ENCODE measurements at places on chromosomes 13 and 19.

DNA sequence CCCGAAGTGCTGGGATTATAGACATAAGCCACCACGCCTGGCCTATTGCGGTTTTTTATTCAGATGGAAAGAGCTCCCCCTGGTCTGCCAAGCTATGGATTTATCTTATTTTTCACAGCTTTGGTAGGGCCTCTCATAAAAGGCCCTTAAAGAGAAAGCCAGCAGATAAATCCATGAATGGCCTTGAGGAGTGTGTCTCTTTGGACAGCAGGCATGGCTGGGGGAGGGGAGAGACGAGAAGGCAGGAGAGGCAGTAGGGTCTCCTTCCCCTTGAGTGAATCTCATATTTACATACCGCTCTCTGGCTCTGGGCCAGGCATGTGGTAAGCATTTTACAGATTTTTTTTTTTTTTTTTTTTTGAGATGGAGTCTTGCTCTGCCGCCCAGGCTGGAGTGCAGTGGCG, 25.2 kb downstream of the MARK4 start:
- no peak for DNase-seq

- no peak for DNase-seq
Observed at GRCh38 chr13:74883834-74884233, 598.1 kb downstream of the TBC1D4 start.

DNA sequence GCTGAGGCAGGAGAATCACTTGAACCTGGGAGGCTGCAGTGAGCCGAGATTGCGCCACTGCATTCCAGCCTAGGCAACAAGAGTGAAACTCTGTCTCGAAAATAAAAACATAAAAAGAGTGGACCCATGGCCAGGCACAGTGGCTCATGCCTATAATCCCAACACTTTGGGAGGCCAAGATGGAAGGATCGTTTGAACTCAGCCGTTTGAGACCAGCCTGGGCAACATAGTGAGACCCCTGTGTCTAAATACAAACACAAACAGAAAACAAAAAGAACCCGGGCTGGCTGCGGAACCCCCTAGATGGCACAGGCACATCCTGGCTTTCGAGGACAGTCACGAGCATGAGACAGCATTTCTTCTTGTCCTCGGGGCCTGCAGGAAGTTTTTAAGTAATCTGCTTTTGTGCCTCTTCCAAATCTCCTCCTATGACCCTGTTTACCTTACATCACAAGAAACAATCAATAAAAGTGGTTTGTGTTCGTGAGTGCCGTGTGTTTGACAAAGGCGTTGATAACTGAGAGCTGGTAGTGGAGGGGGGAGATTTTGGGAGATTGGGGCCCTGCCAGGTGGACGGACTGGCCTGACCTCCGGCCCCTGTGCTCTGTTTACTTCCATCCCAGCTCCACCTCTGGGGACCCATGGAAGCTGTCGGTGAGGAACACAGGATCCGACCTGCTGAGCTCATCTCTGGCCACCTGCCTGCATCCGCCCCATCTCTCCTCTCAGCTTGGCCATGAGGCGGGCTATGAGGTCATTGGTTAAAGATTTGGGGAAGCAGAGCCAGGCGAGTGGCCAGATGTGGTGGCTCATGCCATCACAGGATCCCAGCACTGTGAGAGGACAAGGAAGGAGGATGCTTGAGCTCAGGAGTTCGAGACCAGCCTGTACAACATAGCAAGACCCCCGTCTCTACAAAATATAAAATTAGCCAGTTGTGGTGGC, 5.9 kb upstream of the GDF15 start:
- DNase-seq = no peak

- no peak for DNase-seq
Observed at GRCh38 chr19:18117364-18117691, 19.8 kb downstream of the MAST3 start.

DNA sequence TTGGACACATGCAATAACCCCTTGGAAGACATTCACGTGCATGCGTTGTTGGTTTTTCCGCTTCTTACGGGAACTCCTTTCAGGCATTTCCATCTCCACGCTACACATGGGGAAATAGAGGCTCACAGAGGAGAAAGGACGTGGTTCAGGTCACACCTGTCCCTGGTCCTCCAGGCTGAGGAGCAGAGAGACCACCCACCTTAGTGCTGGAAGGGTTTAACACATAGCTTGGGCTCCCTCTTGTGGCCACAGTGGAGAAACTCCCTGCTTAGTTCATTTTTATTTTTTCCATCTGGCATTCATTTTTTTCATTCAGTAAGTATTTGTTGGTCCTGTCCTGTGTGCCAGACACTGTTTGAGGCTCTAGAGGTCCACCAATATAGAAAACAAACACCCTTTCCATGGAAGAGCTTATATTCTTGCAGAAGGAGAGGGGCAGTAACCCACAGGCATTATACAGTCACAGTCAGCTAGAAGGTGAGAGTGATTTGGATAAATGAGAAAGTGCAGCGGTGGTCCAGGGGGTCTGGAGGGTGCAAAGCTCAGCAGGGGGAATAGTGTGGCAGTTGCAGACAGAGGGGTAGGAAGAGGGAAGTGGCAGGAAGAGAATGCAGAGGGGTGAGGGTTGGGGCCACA, 24.2 kb upstream of the TTYH1 start:
- DNase-seq = peak; percentile 41

- DNase-seq = no peak
Observed at GRCh38 chr13:75365724-75366173, 116.2 kb downstream of the TBC1D4 start.

DNA sequence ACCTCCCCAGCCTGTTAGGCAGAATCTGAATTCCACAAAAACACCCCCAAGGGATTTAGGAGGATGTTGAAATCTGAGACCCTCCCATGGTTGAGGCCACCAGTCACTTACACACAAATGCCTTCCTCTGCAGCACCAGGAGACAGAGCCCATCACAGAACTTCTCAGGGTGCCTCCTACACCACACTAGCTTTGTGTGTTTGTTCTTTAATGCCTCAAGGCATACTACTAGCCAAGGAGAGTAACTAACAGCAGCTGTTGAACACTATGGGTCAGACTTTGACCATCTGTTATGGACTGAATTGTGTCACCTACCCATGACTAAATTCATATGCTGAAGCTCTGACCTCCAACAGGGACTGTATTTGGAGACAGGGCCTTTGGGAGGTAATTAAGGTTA, 9.5 kb upstream of the MED26 start:
- peak; percentile 25 for DNase-seq

GRCh38 chr13:65836066-65836465, 1394.1 kb downstream of the PCDH9 start:
- no peak for DNase-seq

GRCh38 chr13:38674208-38674607, 12.7 kb upstream of the FREM2 start:
- DNase-seq = no peak
